ENCODE measurements at places on chromosomes 11 and 22. TPM values are rescaled to one million over a fixed set of nuclear protein-coding genes. Genes with fewer than 3 reads are reported as not detected.

Gene BAIAP2L2
- 0.33 TPM for total RNA-seq

Gene VPREB1
- total RNA-seq, result not detected

Gene CRYBB3
- total RNA-seq, result not detected

Gene LRRC74B
- total RNA-seq, result not detected

Gene GGT1
- total RNA-seq, result 2.3 TPM
